Mammary epithelial cell (primary cell): ENCODE measurements at places on chromosomes 1 and 21.

GRCh38 chr1:58704616-58705021, 4.8 kb upstream of the MYSM1 start:
- DNase-seq: no peak

- DNase-seq: peak; percentile 96
Observed at GRCh38 chr1:169312084-169312954, 55.3 kb downstream of the NME7 start.

DNA sequence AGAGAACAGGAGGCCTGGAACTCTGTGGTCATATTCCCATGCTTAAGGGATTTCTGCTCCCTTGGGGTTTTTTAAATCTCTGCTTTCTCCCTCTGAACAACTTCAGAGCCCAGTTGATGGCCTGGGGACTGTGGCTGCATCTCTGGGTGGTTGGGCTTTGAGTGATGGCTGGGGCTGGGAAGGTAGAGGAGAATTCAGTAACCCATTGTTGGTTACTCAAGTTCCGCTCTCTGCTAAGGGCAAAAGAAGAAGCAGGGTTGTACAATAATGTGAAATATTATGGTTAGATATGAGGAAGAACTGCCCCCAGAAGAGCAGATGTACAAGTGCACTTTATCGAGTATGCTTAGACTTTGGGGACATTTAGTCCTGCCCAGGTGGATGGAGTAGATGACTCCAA, 72.1 kb upstream of the CNTN2 start:
- no peak for DNase-seq

- no peak for DNase-seq
Observed at GRCh38 chr1:116674011-116674531, 6.5 kb upstream of the IGSF3 start.

- no peak for DNase-seq
Observed at GRCh38 chr21:17858747-17859146, 39.6 kb upstream of the C21orf91 start.

DNA sequence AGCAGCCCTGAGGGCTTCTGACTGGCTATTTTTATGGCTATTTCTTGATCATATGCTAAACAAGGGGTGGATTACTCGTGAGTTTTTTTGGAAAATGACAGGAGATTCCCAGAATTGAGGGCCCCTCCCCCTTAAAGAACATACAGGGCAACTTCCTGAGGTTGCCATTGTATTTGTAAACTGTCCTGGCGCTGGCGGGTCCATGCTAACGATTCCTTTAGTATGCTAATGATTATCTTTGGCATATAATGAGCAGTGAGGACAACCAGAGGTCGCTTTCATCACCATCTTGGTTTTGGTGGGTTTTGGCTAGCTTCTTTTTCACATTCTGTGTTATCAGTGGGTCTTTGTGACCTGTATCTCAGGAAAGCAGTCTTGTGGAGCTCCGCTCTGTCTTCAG, 24.1 kb downstream of the FMN2 start:
- no peak for DNase-seq

- DNase-seq: no peak
Observed at GRCh38 chr1:88463401-88463985, 220.6 kb upstream of the PKN2 start.

GRCh38 chr1:79711001-79711431, 704.5 kb upstream of the ADGRL4 start:
- DNase-seq: no peak

GRCh38 chr1:232252546-232253118, 377.3 kb downstream of the SIPA1L2 start:
- no peak for DNase-seq

DNA sequence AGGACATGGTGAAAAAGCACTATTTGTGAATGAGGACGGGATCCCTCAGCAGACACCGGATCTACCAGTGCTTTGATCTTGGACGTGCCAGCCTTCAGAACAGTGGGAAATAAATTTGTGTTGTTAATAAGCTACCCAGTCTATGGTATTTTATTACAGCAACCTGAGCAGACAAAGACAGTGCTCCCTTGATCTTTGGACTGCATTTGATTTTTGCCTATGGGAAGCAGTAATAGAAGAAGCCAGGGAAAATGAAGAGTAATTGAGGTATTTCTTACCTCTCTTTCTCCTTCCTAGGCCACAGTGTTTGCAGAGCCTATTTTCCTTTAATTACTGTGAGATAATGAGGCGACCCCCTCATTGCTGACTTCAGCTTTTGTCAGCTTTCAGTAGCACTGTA, 87.9 kb downstream of the PDE4B start:
- DNase-seq: no peak

DNA sequence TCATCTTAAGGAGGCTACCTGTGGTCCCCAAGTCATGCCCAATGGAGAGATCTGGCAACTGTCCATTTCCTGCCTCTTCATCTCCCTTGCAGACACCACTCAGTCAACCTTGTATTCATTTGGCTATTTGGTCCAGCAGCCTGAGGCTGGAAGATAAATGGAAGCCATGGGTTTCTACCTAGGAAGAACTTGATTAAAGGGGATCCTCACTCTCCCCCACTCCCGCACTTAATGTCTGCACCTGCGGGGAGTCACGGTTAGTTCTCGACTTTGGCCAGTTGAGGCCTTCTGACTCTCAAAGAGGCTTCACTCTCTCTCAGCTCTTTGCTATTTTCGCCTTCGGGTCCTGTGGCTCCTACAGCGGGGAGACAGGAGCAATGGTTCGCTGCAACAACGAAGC, 8.4 kb upstream of the ATXN7L2 start:
- no peak for DNase-seq

- DNase-seq: no peak
Observed at GRCh38 chr1:102315096-102315495, 318.4 kb upstream of the OLFM3 start.

GRCh38 chr1:216237927-216238542, 185.2 kb downstream of the USH2A start:
- DNase-seq: no peak

DNA sequence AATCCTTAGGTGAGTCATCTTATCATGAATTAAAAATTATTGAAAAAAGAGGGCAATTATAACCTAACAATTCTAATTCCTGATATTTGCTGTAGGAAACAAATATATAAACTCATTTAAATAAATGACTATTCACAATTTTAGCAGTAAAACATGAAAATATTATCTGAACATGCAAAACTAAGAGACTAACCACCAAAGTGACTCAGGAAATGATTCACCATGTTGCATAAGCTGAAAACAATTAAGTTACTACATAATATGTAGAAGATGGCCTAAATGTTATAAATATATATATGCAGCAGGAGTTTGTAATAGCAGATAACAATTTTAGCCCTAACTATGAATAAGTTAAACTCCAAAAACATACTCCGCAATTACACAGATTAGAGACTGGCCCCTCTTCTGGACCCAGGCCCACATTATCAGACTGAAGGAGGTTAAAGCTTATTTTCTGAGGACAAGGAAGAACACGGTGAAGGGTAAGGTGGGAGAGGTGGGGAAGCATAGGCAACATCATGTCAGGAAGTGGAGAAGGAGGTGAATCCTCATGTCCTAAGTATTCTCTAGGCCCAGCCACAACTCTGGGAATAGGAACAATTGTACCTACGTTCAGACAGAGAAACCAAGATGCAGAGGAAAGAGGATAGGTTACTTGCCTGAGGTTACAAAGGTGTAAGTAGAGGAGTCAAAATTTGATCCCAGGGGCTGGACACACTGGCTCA, 15.6 kb upstream of the AIM2 start:
- peak; percentile 79 for DNase-seq

- no peak for DNase-seq
Observed at GRCh38 chr1:246790833-246791232, 66.6 kb downstream of the SCCPDH start.

GRCh38 chr21:15841856-15842564, 112.2 kb downstream of the USP25 start:
- DNase-seq: peak; percentile 61

GRCh38 chr1:33321178-33321577, 280 bp upstream of the A3GALT2 start:
- DNase-seq: no peak

DNA sequence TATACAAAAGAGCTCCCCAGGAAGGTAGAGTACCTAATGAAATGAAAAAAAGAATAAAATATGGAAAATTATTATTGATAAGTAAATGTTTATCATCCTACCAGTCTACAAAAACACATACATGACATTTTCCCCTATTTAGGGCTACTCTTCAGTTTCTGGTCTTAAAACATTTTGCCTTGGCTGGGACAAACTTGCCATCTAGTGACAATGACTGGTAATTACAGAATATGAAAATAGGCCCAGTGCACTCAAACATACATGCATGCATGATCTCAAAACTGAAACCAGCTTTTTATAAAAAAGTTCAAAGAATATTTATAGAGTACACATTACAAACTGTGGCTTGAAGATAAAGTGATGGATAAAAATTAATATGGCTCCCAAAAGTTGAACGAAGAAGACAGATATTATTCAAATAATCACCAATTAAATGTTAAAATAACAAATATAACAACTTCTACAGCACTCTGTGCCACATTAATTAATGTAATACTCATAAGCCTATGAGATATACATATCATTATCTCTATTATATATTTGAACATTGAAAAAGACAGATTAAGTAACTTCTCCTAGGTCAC, 10.5 kb upstream of the RNPC3 start:
- peak; percentile 37 for DNase-seq

GRCh38 chr1:220339581-220339980, 67.3 kb upstream of the RAB3GAP2 start:
- no peak for DNase-seq

GRCh38 chr21:45029298-45029947, 45.0 kb upstream of the ADARB1 start:
- DNase-seq: no peak
